Umbilical cord (tissue), 2 donors: ENCODE measurements at places on chromosomes 2 and 18.
A peak's percentile ranks its signal among the peaks of the same experiment; 100 is the strongest.

GRCh38 chr18:54828986-54829385, 709 bp downstream of the RAB27B start:
- DNase-seq: peak; percentile 10

DNA sequence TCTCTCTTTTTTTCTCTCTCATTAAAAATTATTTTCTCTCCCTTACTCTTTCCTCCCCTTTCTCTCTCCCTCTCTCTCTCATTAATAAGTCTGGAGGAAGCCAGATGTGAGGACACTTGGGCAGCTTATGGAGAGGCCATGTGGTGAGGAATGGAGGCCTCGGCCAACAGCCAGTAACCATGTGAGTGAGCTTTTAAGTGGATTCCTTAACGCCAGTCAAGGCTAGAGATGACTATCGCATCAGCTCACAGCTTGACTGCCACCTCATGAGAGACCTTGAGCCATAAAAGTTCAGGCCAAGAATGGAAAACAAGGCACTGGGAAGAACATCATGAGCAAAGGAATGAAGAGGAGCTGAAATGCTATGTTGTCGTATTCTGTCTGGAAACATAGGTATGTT, 39.1 kb downstream of the ETAA1 start:
- no peak for DNase-seq

DNA sequence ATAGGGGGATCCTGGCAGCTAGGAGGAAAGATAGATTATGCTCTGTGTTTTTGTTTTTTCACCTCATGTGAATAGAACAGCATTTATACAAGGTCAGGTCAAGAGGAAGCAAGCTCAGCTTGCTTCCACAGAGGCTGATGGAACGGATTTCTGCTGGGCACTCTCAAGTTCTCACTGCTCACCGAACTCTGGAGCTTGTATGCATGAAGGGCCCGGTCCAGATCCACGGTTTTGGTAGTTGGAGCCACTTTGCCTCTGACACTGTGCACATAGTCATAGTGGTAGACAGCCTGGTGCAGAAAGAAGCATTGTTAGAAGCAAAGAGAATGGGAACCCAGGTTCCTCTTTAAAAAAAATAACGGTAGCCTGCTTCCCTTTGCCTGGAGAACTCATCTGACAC, 141.9 kb downstream of the RIF1 start:
- DNase-seq: no peak

DNA sequence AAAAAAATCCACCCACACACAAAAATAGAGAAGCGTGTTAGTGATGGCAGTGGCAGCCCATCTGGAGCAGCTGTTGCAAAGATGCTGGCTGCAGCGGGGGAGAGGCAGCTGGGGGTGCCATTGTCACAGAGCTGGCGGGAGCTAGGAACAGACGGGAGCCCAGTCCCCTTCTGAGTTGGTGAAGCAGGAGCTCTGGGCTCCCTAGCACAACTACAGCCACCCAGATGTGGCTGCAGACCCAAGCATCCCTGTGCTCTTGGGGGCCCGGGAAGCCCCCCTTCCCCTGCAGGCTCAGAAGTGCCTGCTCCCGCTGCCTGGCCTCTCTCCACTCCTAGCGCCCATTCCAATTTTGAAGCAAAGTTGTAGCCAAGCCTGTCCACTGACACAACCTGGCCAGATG, 366.6 kb upstream of the MC4R start:
- no peak for DNase-seq

DNA sequence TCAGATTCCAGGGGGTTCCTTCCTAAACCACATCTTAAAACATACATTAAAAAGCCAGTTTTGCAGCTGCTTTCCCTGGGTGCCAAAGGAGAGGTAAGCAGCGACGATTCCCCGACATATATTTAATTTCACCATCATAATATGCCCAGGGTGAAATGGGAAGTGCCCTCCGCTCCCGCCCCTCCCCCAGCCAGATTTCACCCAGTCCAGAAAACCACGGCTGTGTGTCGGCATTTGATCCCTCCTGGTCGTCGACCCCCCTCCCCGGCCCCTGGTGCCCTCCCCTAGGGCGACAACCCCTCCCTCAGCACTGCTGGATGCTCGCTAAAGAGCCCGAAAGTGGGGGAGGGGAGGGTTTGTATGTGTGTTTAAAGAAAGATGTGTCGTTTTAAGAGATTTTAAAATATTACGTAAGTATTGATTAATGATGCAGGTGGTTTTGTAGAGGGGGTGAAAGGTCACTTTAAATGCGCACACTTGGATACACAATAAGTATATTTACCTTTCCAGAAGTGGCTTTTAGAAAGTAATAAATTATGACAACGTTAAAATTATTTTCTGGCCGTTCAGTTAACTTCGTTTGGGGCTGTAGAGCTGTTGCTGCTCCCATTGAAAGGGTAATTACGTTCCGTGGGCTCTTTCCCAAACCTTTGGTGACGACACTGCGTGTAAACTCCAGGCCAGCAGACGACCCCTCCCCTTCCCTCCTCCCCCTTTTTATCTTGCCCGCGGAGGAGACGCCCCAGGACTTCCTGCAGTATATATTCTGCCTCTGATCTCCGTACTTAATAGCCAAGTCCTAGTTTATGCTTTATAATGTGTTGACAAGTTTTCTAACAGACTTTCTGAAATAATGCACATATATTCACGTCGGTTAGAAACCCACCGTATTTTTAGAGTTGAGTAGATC, 3.4 kb upstream of the BCL11A start:
- DNase-seq: peak; percentile 56

GRCh38 chr2:176174824-176175708, 13.4 kb upstream of the HOXD1 start:
- no peak for DNase-seq

- DNase-seq: no peak
Measured at GRCh38 chr18:42771936-42772335, 343.5 kb downstream of the RIT2 start.

DNA sequence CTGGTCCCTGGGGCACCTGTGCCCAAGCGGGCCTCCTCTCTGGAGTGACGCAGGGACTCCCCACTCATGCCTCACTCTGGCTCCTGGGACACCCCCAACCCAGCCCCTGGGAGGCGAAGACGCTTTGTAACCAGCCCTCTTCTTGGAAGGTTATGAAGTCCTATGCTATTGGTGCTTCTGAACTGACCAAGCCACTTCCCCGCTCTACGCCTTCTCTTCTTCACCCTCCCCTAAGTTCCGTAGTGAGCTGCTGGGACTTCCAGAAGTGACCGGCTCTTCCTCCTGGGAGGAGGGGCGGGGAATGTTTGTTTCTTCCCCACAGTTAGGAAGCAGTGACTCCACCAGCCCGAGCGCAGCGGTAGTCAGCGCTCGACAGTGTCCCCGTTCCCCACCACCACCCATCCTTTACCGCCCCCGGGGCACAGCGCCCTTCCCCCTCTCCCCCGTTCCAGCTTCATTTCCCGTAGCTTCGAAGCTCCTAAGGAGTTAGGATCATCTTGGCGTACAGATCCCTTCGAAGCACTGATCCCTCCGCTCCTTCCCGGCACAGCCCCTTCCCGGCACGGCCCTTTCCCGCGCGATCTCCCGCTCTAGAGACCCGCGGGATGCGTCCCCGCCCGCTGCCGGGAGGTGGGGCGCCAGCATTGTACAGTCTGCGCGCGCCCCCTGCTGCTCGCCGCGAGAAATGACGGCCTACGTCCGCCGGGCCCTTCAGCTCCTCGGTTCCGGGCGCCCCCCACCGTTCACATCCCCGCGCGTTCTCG, 25.3 kb upstream of the NOTO start:
- DNase-seq: peak; percentile 91

DNA sequence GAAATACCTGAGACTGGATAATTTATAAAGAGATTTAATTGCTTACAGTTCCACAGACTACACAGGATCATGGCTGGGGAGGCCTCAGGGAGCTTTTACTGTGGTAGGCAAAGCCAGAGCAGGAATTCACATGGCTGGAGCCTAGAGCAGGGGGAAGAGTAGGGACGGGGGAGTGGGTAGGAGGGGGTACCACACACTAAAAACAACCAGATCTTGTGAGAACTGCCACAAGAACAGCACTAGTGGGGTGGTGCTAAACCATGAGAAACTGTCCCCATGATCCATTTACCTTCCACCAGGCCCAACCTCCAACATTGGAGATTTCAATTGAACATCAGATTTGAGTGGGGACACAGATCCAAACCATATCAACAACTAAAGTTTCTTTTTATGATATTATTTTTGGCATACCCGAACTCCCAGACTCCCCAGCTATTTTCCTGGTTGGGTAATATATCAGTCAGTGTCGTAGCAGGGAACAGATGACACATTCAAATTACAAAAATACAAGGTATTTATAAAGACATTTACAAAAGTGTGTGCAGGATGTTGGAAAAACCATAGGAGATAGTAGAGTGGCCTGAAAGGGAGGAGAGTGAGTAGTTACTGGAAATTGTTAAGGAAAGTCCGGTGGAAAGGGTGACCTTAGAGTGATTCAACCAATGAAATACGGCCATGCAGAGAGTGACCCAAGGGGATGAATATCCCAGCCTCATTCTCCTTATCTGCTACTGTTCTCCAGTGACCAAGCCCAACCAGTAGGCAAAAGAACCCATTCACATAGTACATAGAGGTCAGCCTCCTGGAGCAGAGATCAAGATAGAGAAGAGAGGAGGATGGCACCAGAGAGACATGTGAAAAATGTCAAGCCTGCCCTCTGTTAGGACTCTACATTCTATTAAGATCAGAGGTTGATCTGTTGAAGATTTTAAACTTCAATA, 8.8 kb downstream of the RPL37A start:
- no peak for DNase-seq

- DNase-seq: no peak
Measured at GRCh38 chr2:200279857-200280256, 26.6 kb upstream of the SPATS2L start.

DNA sequence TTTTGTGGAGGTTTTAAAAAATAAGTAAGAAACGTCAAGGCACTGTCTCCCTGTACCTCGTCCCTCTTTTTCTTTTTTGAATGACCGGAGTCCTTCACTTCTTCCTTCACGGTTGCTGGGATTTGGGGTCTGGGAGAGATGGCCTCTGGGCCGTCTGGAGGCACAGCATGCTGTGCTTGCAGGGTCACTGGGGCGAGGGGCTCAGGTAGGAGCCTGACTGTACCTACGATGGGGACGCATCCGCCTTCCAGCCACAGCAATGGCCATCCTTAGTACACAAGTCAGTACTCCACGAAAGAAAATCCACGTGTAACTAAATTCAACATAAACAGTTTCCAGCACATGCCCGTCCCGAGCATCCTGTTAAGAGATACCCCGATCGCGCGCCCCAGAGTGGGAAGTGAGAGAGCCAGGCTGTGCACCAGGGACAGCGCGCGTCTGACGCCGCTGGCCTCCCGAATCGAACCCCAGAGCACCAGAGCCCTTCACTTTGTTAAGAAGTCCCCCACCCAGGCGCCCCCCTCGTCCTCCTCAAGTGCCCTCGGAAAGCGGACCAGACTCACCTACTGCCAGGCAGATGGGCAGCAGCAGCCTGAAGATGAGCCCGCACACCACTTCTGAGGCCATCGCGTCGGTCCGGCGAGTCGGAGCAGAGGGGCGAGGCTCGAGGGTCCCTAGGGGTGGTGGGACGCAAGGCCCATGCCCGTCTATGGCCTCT, 1.2 kb downstream of the PIEZO2 start:
- no peak for DNase-seq

DNA sequence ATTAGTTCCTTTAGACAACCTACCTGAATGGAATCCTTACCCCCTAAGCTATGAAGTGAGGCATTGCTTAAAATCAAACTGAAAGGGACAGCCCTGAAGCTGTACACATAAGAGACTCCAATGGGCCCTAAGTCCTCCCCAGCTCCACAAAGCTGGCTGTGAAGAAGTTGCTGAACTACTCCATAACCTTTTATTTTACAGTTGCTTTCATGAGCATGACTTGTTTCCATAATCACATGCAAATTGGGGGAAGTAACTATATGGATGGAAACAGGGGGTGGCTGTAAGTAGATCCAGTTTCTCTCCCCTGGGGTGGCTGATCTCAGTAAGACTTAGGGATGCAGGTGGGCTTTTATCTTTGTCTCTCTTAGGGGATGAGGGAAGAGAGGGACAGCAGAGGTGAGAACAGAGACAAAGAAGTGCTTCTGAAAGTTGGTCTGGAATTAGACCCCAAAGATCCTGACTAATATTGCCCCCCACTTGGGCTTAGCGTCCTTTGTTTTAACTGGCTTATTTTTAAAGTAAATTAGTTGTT, 5.5 kb downstream of the FZD5 start:
- no peak for DNase-seq

- DNase-seq: peak; percentile 45
Measured at GRCh38 chr2:113230531-113230930, 48.2 kb downstream of the PAX8 start.
